K562 (cell line): ENCODE measurements at places on chromosomes 1 and 21. TPM values are rescaled to one million over a fixed set of nuclear protein-coding genes. Genes with fewer than 3 reads are reported as not detected.

Gene TMOD4
- total RNA-seq, result 0.60 and 1.2 TPM in 2 replicates

DNA sequence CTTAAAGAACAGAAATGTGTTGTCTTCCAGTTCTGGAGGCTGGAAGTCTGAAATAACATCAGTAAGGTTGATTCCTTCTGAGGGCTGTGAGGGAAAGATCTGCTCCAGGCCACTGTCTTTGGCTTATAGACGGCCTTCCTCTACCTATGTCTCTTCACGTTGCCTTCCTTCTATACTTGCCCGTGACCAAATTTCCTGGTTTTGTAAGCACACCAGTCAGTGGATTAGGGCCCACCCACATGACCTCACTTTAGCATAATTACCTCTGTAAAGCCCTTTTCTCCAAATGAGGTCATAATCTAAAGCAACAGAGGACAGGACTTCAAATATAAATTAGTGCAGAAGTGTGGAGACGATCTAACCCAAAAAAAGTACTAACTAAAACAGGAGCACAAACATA, 231.6 kb downstream of the NRIP1 start:
- DNase-seq, result peak; percentile 20

DNA sequence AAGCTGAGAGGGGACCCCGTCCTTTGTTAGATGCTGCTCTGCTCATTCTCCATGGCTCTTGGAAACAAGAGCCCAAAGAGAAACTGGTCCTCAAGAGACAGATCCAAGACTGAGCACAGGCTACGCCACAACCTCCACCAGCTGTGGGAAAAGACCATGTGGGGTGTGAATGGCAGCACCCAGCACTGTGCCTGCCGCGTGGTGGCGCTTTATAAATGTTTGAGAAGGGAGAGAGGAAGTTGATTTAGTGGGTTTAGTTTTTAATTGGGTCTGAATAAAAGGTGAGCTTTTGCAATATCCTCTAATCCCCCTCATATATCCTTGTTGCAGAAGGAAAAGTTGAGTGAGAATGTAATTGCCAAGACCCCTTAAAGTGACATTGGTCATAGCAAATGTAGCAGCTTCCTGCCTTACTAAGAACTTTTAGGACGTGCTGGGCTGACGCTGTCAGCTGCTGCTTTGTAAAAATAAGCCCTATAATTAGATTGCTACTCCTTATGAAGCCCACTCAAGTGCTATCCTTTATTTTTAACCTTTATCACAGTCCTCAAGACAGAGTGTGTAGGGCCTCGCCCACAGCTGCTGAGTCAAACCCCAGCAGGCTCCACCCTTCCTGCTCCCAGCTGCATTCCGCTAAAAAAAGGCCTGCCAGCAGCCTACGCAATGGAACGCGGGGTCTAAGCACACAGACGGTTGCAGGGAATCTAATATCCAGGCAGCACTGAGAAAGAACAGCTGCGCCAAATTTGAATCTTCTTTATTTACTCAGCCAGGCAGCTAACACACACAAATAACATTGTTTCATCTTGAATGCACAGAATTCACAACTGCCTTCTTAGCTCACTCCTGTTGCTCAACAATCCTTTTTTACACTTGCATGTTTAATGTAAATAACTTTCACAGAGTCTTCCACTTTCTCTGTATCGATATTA, 47.4 kb upstream of the PRDX6 start:
- peak; percentile 81 for DNase-seq

- DNase-seq, result no peak
Measured at GRCh38 chr1:222601257-222601656, 11.5 kb upstream of the TAF1A start.

DNA sequence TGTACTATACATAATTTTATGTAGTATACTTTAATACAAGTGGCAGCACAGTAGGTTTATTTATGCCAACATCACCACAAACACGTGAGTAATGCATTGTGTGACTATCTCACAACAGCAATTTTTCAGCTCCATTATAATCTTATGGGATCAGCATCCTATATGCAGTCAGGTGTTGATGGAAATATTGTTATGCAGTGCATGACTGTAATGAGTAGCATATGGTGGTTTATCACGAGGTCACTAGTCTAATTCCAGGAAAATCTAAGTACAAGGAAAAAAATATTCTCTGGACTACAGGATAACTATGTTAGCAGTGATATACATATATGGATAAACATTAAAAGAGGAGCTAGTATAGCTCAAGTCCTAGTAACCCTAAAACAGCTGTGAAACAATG, 69.0 kb downstream of the ATP1B1 start:
- no peak for DNase-seq

GRCh38 chr1:110672001-110672752, 2.6 kb downstream of the KCNA3 start:
- peak; percentile 51 for DNase-seq

- no peak for DNase-seq
Measured at GRCh38 chr1:54572542-54572850, 24.5 kb downstream of the ACOT11 start.

GRCh38 chr1:173426057-173426456, 51.1 kb upstream of the PRDX6 start:
- peak; percentile 33 for DNase-seq

DNA sequence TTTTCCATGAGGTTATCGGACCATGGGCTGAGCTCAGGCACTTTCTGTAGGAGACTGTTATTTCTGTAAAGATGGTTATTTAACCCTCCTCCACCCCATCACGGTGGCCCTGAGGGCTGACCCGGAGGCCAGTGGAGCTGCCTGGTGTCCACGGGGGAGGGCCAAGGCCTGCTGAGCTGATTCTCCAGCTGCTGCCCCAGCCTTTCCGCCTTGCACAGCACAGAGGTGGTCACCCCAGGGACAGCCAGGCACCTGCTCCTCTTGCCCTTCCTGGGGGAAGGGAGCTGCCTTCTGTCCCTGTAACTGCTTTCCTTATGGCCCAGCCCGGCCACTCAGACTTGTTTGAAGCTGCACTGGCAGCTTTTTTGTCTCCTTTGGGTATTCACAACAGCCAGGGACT, 2.6 kb upstream of the CCDC28B start:
- DNase-seq, result no peak

DNA sequence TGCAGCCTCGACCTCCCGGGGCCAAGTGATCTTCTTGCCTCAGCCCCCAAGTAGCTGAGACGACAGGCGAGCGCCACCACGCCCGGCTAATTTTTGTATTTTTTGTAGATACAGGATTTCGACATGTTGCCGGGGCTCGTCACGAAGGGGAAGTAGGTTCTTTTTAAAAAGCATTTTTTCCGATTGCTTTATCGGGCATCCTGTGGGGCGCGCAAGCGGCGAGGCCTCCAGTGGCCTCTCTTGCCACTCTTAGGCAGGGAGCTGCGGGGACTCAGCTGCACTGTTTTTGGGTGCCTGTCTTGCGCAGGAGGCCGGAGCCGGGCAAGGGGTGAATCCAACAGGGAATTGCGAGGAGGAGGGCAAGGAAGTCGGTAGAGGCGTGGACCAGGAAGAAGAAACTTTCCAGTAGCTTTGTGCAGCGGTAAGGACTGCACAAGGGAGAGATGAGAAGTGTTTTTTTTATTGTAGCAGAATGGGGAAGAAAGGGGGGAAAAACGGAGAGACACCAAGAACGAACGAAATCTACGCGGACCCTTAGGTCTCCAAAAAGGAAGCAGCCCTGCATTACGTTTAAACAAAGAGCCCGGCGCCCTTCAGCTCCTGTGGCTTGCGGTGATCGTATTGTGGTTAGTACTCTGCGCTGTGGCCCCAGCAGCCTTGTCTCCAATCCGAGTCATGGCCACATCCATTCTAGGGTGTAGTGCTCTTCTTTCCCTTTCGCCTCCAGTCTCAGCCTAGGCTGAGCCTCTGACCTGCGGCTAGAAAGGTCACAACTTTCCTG, 164.8 kb downstream of the PPIAL4G start:
- no peak for DNase-seq

DNA sequence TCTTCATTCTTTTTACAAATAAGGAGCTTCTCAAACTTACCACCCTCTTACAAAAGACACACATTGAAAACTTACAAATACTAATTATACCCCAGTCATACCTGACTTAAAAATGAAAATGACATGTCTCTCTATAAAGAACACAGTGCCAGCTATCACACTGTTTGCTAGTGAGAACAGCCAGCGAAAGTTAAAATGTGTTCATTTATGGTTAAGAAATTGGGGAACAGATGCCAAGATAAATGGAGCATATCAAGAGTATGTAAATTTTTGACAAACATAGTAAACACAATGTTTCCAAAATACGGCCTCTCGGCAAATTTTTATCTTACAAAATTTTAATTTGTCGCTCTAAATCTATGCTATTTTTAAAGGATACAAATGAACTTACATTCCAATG, 1422.9 kb downstream of the KCNT2 start:
- no peak for DNase-seq

DNA sequence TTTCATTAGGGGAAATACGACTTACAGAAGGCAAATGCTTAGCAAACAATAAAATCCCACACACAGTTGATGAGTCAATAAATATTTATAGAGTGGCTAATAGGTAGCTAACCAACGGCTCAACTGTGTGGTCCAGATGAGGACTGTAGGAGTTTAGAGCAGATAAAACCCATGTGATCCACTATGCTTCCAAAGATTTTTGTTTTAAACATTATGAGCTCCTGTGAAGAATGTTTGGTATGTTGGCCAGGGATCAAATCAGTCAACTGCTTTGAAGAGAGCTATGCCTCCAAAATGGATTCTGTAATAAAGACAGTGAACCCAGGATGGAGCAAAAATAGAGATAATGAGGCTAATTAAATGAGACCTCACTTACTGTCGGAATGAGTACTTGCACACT, 72.3 kb upstream of the COL11A1 start:
- no peak for DNase-seq
